ENCODE measurements at places on chromosomes 4 and X. TPM values are rescaled to one million over a fixed set of nuclear protein-coding genes. Genes with fewer than 3 reads are reported as not detected.

DNA sequence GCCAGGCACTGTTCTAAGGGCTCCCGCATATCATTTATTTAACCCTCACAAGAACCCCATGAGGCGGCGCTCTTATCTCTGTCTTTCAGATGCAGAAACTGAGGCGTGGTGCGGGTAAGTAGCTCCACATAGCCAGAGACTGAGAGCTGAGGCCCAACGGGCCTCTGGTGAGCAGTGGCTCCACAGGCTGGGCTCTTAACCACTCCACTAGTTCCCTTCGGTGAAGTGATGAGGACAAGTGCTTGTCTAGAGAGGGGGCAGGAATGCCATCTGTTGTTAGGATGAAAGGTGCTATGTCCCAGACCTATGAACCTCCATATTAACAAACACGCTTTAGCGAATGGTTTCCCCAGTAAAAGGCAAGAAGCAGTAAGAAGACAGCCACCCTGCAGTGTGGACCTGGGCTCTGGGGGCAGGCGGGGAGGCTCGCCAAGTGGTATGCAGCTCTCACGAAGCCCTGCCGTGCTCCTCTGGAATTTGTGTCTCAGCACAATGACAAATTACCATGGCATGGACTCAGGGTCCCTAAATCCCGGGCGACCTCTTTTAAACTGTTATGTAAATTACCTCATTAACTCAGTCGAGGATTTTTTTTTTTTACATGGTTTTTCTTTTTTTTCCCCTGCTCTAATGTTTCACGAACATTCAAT is 20.9 kb upstream of the S100G start:
- no peak for DNase-seq

DNA sequence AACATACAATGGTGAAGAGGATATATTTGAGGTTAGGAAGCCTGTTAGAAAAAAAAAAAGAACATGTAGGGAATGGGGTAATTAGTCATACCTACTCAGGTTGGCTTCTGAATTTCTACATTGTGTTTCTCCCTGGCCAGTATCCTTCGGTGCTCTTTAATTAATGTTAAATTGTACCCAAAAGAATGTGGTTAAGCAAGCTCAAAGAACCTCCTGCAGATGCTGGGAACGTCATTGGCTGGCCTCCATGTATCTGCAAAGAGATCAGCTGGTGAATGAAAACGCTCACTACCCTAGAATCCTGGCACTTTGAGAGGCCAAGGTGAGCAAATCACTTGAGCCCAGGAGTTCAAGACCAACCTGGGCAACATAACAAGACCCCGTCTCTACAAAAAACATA is 942.3 kb upstream of the PRKX start:
- DNase-seq = no peak

GRCh38 chrX:16771483-16772398 is 14.5 kb upstream of the TXLNG start:
- DNase-seq = no peak

Gene FHL1
- 90.0 TPM for total RNA-seq

Gene ERCC6L
- total RNA-seq = 0.62 TPM

Gene NBDY
- 6.7 TPM for total RNA-seq

Gene EVC
- total RNA-seq = 5.1 TPM
